ENCODE measurements at places on chromosomes 4 and X.

DNA sequence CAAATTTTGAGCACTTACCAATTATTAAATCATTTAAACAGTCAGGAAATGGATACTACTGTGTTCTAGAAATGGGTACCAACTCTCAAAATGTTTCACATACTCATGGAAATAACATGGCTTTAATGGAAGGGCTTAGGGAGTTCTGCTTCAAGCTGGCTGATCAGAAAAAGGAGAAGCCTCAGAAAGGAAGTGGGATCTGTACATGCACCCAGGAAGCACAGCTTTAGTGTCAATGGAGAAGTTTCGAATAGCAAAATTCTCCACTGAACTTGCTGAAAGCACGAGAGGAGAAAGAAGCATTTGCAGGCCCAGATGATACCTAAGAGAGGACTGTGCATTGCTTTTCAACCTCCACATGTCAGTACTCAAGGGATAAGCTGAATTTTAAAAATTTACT is 11.1 kb upstream of the HS3ST1 start:
- H3K4me3 ChIP-seq = no peak overlapping the region
- H3K27ac ChIP-seq = no peak overlapping the region
- no peaks in the 10 kb centered on the region for H3K4me1 ChIP-seq
- H3K36me3 ChIP-seq = no peaks in the 10 kb centered on the region
- no peak for DNase-seq

DNA sequence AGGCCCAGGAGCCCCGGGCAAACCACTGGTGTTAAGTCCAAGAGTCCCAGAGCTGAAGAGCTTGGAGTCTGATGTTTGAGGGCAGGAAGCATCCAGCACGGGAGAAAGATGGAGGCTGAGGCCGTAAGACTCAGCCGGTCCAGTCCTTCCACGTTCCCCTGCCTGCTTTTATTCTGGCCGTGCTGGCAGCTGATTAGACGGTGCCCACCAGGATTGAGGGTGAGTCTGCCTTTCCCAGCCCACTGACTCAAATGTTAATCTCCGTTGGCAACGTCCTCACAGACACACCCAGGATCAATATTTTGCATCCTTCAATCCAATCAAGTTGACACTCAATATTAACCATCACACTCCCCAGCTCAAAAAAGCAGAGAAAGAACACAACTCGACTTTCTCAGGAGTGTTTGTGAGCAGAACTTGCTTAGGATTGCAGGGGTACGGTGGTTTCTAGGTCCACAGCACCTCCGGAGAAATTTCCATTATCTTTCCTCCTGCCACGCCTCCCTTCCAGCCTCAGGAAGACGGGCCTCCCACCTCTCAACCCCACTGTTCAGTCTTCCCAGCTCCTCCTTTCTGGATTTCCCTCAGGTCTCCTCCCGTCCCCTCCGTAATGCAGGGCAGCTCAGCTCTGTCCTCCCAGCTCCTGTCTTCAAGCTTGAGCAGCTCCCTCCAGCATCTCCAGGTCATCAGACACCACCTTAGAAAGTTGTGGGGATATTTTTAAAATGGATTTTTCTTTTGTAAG is 13.3 kb upstream of the TMEM271 start:
- no peak for DNase-seq
- H3K27ac ChIP-seq = no peak overlapping the region
- H3K4me3 ChIP-seq = no peak overlapping the region
- H3K27me3 ChIP-seq = no peaks in the 10 kb centered on the region
- no peaks in the 10 kb centered on the region for H3K4me1 ChIP-seq
- no peaks in the 10 kb centered on the region for H3K36me3 ChIP-seq

GRCh38 chrX:2504706-2505332 is 4.0 kb upstream of the DHRSX start:
- H3K36me3 ChIP-seq = no peaks in the 10 kb centered on the region
- no peak overlapping the region for H3K27ac ChIP-seq
- no peak overlapping the region for H3K4me3 ChIP-seq
- DNase-seq = no peak
- peaks cover 9% of the 10 kb centered on the region for H3K4me1 ChIP-seq

DNA sequence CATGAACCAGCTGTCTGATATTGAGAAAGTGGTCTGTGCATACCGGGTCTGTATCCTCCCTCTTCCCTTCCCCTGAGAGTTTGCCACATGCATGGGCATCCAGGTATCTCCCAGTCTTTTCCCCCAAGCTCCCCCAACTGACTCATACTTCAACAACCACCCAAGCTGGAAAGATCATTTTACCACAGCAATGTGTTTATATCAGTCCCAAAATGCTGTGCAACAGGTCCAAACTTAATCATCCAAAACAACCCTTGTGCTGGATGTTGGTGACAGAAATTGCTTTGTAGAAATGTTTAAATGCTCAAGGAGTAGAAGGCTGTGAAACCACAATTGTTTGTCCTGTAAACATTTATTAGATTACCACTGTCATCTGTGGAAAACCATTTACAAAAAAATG is 286.8 kb upstream of the KLF3 start:
- no peak for DNase-seq
- no peaks in the 10 kb centered on the region for H3K36me3 ChIP-seq
- H3K4me1 ChIP-seq = no peaks in the 10 kb centered on the region
- no peak overlapping the region for H3K4me3 ChIP-seq
- no peaks in the 10 kb centered on the region for H3K27me3 ChIP-seq

DNA sequence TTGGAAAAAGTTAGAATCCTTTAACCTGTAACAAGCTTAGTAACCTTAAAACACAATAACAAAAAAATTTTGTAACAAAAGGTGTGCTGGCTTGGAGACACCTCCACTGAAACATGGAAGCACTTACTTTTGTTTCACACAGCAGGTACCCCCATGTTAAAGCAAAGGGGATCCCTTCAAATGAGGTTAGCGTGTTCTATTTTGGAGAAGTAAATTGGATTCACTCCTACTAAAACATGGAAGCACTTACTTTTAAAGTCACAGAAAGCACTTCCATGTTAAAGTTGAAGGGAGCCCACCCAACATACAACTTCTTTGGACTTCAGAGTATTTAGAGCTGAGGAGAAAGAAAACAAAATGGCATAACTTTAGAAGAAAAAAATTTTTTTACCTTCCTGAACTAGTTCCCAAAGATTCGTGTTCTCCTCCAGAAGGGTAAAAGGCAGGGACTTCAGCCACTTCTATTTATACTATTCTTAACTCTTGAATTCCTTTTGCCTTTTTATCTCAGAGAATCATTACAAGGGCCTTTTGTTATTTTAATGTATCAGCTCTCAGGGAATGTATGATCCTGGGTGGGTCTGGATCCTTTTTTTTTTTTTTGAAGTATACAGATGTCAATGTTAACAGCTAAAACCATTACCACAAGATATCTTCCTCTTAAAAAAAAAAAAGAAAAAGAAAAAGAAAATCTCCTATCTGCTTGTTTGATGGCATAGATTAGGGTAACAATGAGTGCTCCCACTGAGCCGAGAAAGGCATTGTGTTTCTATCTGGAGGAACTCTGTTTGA is 11.5 kb downstream of the LARP7 start:
- DNase-seq = no peak
- no peaks in the 10 kb centered on the region for H3K27me3 ChIP-seq
- H3K27ac ChIP-seq = no peak overlapping the region
- no peaks in the 10 kb centered on the region for H3K4me1 ChIP-seq
- no peak overlapping the region for H3K4me3 ChIP-seq

- H3K27ac ChIP-seq = no peak overlapping the region
- no peaks in the 10 kb centered on the region for H3K27me3 ChIP-seq
- no peaks in the 10 kb centered on the region for H3K4me1 ChIP-seq
These were observed 179.7 kb downstream of the STIM2 start for GRCh38 chr4:27040356-27040755.

- no peaks in the 10 kb centered on the region for H3K36me3 ChIP-seq
- DNase-seq = no peak
- no peaks in the 10 kb centered on the region for H3K27me3 ChIP-seq
- no peaks in the 10 kb centered on the region for H3K4me1 ChIP-seq
- H3K4me3 ChIP-seq = no peak overlapping the region
These were observed 20.7 kb upstream of the CSN1S1 start for GRCh38 chr4:69910016-69910782.

DNA sequence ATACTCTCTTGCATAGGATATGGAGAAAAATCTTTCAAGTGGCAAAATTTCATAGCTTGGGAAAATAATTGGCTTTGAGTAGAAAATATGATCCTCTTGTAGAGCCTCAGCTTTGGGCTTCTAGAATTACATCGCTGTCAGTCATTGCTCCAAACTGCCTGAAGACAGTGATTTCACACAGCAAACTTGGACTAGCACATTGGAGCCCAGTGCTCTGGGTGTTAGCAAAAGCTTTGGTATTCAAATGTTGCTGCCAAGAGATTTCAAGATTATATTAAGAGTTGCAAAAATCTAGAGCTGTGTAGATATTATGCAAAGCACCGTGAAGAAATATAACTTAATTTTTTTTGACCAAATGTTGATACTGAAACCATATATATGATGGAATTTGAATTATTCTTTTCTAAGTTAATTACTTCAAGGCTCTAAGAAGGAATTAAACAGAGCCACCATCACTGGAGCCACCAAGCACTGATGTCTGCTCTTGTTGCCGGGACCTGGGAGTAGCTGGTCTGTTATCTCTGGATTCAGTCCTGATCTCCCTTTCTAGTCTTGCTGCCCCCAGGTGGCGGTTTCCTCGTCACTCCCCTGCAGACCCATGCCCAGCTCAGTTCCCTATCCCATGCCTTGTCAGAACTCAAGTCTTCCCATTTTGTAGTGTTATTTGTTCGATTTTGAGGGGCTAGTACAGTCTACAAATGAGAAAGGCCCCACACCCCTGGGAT is 260.7 kb upstream of the SFRP2 start:
- no peaks in the 10 kb centered on the region for H3K36me3 ChIP-seq
- no peak overlapping the region for H3K27ac ChIP-seq
- no peaks in the 10 kb centered on the region for H3K27me3 ChIP-seq
- no peak overlapping the region for H3K4me3 ChIP-seq
- DNase-seq = no peak

GRCh38 chr4:173319696-173320095 is 14.5 kb downstream of the HMGB2 start:
- no peaks in the 10 kb centered on the region for H3K27me3 ChIP-seq
- no peak for DNase-seq
- H3K27ac ChIP-seq = no peak overlapping the region
- H3K4me1 ChIP-seq = no peaks in the 10 kb centered on the region
- peaks cover 78% of the 10 kb centered on the region for H3K36me3 ChIP-seq

GRCh38 chrX:38656350-38656915 is 95.1 kb downstream of the TSPAN7 start:
- no peaks in the 10 kb centered on the region for H3K36me3 ChIP-seq
- H3K4me3 ChIP-seq = no peak overlapping the region
- peaks cover 15% of the 10 kb centered on the region for H3K4me1 ChIP-seq
- no peaks in the 10 kb centered on the region for H3K27me3 ChIP-seq
- no peak overlapping the region for H3K27ac ChIP-seq
- DNase-seq = no peak

- H3K4me1 ChIP-seq = no peaks in the 10 kb centered on the region
- peak; percentile 4 for DNase-seq
- H3K4me3 ChIP-seq = no peak overlapping the region
- peaks cover 52% of the 10 kb centered on the region for H3K36me3 ChIP-seq
These were observed 10.6 kb downstream of the ASMTL start for GRCh38 chrX:1442016-1442665.

DNA sequence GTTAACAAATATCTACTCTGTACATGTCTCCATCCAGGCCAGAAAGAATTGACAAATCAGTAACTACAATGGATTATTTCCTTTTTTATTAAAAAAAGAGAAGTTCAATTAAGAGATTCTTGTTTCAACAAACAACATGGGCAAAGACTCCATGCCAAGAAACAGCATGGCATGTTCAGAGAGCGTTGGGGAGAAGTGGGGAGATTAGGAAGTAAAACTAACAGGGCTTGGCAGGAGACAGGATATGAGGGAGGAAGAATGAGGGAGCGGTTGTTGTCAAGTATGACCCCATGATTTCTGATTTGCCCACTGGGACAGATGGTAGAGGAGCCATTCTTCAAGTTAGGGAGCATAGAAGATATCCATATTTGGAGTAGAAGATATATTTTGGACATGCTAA is 128.4 kb downstream of the RNF150 start:
- no peak for DNase-seq
- H3K4me1 ChIP-seq = no peaks in the 10 kb centered on the region
- H3K36me3 ChIP-seq = no peaks in the 10 kb centered on the region
- H3K27me3 ChIP-seq = no peaks in the 10 kb centered on the region

- H3K27ac ChIP-seq = no peak overlapping the region
- no peaks in the 10 kb centered on the region for H3K27me3 ChIP-seq
- no peaks in the 10 kb centered on the region for H3K4me1 ChIP-seq
- H3K4me3 ChIP-seq = no peak overlapping the region
- H3K36me3 ChIP-seq = no peaks in the 10 kb centered on the region
These were observed 4.3 kb upstream of the PNMA6E start for GRCh38 chrX:153405426-153405825.

DNA sequence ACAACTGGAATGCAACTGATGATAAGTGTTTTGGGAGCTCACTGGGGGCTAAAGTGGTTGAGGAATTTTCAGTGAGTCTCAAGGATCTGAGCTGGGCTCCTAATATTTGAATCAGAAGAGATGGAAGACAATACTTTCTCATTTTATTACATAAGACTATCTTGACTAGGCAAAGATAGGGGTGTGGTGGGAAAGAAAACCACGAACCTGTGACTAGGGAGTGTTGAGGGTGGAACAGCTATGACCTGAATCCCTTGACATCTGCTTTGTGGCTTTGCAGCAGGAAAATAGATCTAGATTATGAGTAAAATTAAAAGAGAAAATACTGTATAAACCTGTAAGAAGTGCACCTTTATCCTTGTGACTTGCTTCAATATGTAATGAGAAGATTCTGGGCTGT is 295.1 kb upstream of the TEX13A start:
- no peak overlapping the region for H3K27ac ChIP-seq
- no peak for DNase-seq
- H3K36me3 ChIP-seq = no peaks in the 10 kb centered on the region

GRCh38 chr4:53908661-53909078 is 155.7 kb downstream of the CHIC2 start:
- H3K4me3 ChIP-seq = no peak overlapping the region
- no peaks in the 10 kb centered on the region for H3K27me3 ChIP-seq
- no peak overlapping the region for H3K27ac ChIP-seq
- peaks cover 8% of the 10 kb centered on the region for H3K4me1 ChIP-seq
- DNase-seq = peak; percentile 17
